ENCODE measurements at places on chromosomes 2 and 18.
A peak's percentile ranks its signal among the peaks of the same experiment; 100 is the strongest.

DNA sequence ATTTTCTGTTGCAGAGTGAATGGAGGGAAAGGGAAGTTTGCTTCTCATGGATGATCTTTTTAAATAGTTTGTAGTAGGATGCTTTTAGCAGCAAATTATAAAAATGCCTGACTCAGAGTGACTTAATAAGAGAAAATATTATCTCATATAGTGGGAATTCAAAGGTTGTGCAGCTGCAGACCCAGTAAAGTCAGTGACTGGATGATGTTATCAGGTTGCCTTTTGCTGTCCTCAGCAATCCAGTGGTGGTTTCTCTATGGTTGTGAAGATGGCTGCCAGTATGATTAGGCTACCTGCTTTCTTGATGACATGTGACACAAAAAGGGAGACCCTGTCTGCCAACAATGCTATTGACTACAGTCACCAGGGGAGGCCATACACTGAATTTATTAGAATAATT lies 184.8 kb downstream of the DIS3L2 start:
- no peak for DNase-seq

DNA sequence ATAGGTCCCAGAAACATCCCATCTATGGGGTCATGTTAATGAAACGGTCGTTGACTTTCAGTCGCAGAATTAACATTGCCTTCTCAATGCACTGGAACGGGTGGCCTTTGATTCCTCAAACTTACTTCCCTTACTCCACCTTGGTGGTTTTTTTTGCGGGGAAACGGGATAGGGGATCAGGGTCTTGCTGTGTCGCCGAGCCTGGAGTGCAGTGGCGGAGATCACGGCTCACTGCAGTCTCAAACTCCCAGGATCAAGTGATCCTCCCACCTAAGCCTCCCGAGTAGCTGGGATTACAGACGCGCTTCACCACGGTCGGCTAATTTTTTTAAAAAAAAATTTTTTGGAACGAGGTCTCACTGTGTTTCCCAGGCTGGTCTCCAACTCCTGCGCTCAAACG lies 754 bp downstream of the ATG16L1 start:
- no peak for DNase-seq

DNA sequence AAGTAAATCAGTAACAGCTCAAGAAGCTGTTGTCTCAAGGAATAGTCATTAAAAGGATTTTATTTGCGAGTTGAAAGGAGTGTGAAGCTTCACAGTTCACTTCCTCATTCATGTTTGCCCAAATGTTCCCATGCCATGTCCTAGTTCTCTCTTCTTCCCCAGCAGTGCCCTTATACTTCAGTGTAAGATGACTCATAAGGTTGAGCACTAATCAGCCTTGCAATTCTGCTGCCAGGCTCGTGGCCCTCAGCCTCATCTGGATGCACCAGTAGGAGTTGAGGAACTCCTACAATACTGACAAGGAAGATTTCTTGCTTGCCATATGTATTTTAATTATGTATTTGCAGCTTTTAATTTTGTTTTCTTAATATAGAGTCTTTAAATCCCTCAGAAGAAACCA lies 1980.4 kb downstream of the SUCLG1 start:
- DNase-seq = no peak

DNA sequence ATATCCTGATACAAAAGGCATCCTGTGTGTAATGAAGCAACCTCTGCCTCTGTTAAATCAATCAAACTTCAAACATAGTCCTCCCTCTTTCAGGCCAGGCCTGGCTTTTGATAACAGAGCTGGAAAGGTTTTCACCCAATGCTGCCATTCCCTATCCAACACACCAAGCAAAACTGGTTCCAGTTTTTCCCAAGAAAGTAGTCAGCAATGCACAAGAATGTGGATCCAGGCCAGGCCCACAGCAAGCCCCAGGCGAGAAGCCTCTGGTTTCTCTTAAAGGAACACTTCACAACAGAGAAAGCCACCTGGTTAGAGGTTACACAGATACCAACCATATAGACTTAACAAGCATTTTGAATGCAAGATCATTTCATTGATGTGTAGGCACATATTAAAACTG lies 49.2 kb upstream of the CCDC150 start:
- DNase-seq = no peak

- no peak for DNase-seq
These were observed 137.4 kb upstream of the FBXO11 start for GRCh38 chr2:48043746-48044145.

DNA sequence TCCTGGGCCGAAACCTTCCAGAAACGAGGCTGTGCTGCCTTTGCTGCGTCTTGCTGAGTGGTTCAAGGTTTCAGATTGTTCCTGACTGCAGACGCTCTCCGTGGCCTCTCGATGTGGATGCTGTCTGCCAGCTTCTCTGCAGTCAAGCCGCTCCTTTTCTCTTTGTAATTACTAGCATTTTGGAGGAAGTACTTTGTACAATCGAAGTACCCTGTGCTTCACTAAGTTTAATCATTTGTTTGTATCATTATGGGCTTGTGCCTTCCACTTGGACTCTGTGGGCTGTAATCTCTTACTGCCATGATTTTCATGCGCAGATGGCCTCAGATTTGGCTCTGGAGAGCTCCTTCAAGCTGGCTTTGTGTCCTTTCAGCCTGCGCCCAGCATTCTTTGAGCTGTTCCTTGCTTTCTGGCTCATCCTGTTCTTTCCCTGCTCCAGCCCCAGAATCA lies 49.3 kb downstream of the TRAF3IP1 start:
- no peak for DNase-seq

DNA sequence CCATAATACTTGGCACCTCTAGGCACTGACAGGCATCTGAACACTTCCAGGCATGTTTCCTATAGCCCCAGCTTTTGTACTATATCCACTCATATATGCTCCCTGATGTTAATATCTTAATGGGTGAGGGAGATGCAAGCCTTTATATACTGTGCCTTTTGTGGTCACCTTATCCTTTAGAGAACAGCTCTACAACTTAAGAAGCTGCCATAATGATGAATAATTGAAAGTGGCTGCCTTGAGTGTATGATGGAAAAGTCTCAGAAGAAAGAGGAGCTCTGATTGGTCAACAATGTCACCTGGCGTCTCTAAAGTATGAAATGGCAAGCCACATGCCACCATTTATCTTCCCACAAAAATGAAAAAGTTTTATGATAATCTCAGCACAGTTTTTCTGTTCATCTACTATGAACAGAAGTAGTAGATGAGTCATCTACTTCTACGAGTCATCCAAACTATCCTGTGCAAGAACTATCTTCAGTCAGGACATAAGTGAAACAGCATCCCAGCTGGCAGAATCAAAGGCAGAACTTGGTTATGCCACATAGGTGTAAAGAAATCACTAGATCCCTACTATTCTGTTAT lies 997.9 kb upstream of the CELF4 start:
- DNase-seq = no peak

GRCh38 chr2:200422071-200422470 lies 87.8 kb downstream of the KCTD18 start:
- no peak for DNase-seq

- no peak for DNase-seq
These were observed 167.6 kb downstream of the VWC2L start for GRCh38 chr2:214578442-214578841.

- no peak for DNase-seq
These were observed 24.7 kb upstream of the PNPT1 start for GRCh38 chr2:55718165-55719008.

DNA sequence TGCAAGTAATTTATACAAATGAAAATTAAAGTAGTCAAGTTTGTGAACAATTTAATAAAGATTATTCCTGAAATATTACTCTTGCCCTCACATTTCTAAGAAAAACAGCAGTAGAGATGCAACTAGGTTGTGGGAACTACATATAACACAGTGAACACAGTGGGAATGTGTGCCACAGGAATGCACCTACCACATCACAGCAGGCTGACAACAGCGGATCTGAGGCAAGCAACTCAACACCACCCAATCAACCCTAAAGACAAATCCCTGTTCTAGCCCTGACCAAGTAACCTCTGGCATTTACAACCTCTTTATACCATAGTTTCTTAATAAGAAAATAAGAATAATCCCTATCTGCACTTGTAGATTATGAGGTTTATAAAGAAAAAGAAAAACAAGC lies 23.4 kb downstream of the MBOAT2 start:
- DNase-seq = no peak

- no peak for DNase-seq
These were observed 106.6 kb downstream of the MAP4K4 start for GRCh38 chr2:101803945-101804696.

- no peak for DNase-seq
These were observed 76.7 kb downstream of the MRPS9 start for GRCh38 chr2:105114551-105114950.

DNA sequence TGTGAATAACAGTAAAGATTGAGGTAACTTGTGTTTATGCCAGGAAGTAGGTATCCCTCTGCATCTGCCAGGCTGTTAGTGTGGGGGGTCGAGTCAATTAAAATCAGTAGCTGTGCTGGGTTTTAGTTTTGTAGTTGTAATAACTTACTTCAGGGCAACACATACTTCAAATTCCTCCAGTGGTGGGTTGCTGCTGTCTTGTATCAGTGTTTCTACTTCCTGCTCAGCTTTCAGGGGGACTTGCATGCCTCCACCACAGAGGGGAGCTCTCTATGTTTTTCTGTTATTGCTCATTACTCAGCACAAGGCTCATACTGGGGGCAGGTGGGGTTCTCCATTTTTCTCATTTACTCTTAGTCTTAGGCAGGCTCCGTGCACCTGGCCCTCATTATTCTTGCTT lies 136.8 kb downstream of the CAPN13 start:
- DNase-seq = no peak

- no peak for DNase-seq
These were observed 95.4 kb downstream of the NFATC1 start for GRCh38 chr18:79491081-79491551.

DNA sequence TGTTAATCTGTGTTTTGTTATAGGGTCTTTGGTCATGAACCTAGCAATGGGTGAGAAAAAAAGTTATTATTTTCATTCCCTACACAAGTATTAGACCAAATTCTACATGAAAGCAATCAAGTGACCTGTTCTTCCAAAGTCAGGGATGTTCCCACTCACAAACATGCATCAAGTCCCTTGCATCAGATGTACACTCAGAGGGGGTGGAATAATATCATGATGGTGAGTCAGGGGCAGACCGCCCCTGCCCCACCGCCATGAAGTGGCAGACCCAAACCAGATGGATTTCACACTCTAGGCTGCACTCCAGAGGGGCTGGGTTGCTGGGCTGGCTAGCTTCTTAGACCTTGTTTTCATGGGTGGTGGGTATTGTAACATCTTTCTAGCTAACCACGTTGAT lies 91.4 kb downstream of the ACAA2 start:
- no peak for DNase-seq

- no peak for DNase-seq
These were observed 15.9 kb upstream of the TGFA start for GRCh38 chr2:70569559-70569958.

DNA sequence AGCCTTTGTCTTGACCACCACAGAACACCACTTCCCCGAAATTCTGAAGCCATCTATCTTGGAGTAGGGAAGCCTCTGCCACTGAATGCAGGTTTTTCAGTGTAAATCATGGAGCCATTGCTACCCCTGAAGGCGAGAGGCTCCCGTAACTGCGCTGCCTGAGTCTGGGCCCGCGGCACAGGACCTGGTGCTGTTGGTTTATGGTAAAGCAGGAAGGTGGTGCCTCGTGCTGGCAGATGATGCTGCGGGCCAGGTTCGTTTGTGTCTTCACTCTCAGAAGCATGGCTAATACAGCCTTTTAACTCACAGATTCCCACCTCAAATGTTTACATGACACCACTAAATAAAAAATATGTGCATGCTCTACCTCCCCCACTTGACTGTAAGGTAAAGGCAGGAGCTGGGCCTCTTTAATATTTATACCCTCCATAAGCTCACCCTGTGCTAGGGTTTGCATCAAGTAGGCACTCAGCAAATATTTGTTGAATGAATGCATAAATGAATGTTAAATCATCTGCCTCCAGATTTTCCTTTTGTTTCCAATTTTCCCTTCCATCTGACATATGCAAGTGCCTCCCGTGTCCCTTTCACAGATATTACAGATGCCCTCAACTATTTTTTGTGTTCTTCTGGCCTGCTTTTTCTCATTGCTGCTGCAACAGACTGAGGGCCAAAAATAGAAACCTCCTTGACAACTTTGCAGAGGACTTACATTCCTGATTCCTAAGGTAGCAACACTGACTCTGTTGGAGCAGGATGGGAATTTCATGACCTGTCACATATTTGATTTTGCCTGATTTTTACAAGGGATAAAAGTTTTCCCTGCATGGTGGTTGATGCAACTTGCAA lies 83.5 kb upstream of the CPO start:
- DNase-seq = no peak

DNA sequence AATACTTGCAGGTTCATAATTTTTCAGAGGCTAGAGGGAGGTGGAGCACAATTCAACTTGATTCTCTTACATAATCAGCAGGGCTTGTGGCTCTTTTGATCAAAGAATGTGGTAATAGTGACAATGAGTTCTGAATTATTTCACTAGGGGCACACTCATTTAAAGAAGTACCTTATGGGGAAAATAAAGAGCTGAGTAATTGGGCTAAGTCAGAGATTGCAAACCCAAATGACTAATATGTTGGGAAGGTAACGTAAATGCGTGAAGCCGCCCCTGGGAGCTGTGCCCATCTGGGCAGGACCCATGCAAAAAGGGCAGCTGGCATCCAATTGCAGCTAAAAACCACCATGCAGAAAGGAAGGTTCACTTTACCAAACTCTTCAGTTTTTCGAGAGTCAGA lies 35.3 kb downstream of the NCKAP5 start:
- DNase-seq = no peak

- DNase-seq = no peak
These were observed 187.1 kb downstream of the TCF4 start for GRCh38 chr18:55400590-55401541.

- peak; percentile 84 for DNase-seq
These were observed 133.4 kb downstream of the HDAC4 start for GRCh38 chr2:239267288-239267951.

GRCh38 chr2:191629976-191630712 lies 47.8 kb upstream of the NABP1 start:
- no peak for DNase-seq

GRCh38 chr2:127415593-127416505 lies 2.4 kb upstream of the PROC start:
- peak; percentile 46 for DNase-seq

GRCh38 chr2:33126958-33127357 lies 180.2 kb downstream of the LTBP1 start:
- DNase-seq = no peak

DNA sequence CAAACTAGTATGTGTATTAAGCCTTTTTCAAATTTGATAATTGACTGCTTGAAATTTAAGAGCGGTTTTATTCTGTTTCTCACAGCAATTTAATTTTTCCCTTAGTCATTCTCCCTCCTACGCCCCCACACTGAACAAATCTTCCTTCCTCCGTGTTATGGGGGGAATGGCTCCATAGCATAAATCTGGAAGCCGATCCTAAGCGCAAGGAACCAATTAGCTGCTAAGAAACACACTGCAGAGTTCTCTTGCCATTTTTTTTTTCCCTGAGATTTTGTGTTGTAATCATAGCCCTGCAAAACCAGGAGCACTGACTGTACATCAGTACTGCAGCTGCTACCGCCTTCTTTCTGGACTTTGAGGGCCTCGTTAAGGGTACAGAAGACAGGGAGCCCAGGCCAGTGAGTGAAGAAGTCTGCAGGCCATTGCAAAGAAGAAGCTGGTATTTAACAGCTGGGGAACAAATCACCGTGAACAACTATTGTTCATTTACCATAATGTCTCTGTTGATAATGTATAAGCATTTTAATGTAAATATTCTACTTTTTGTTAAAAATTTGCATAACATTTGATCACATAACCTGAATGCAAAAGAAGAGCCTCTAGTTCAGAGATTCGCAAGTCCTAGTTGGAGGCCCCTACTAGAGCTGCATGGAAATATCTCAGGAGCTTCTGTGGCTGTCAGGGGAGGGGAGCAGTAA lies 264.0 kb downstream of the LRATD1 start:
- no peak for DNase-seq

- DNase-seq = no peak
These were observed 163.2 kb downstream of the KCNE4 start for GRCh38 chr2:223215254-223215516.
